AG20443 (cell line): ENCODE measurements at places on chromosomes 13 and 19.

DNA sequence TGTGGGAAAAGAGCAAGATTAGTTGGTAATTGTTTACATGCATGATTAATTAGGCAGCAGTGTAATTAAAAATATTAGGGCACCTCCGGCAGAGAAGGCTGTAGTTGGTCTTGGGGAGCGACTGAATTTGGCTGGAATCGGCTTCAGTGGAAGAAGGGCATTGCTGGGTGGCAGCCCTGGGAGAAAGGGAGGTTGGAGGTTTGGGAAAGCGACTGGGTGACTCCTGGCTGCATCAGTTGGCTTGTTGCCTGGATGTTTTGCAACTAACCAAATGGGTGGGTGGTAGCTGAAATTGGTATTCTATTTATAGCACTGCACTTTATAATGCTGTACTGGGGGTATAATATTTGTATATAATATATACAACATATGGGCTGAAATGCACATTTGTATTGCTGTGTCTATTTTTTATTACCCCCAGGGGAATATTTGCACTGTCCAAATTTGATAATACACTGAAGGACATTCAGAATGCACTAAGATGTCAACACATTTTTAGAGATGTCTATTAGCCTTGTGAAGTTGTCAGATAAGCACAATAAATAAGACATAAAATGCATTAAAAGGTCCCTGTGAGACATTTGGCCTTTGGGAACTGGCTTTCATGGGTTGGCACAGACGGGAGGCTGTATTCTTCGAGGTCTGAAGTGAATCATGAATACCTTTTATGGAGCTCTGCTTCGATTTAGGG, 1.7 kb downstream of the B3GLCT start:
- DNase-seq: peak; percentile 44

GRCh38 chr19:30865511-30865910, 483.7 kb downstream of the TSHZ3 start:
- no peak for DNase-seq

DNA sequence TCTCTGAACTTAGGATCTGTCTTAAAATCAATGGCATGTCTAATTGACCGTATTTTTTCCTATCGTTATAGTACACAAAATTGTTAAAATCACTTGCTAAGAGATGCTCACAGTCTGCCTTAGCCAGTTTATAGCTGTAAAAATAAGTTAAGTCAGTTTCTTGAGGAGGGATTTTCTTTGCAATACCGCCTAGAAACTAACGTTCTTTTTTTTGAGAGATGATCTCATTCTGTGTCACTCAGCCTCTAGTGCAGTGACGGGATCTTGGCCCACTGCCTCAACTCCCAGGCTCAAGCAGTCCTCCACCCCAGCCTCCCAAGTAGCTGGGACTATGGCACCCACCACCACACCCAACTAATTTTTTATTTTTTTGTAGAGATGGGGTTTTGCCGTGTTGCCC, 4.4 kb downstream of the CKAP2 start:
- DNase-seq: peak; percentile 24

GRCh38 chr13:94322925-94323763, 156.3 kb downstream of the DCT start:
- DNase-seq: peak; percentile 22

- peak; percentile 71 for DNase-seq
Observed at GRCh38 chr13:50574731-50575130, 268.8 kb downstream of the DLEU7 start.

DNA sequence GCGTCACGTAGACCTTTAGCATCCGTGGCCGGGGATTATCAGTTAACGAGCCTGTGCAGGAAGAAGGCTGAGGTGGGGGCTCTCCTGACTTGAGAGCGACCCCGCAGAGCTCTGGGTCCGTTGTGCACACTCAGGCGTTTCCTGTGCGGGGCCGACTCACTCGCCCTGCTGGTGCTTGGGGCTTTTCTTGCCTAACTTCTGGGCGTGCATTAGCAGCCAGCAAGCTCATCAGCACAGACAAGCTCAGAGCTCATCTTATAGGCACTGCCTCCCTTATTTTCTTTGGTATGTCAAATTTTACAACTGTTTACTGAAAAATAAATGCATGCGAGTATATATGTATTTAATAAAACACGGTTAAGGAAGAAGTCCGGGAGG, 23.7 kb downstream of the ADPRHL1 start:
- DNase-seq: no peak

- no peak for DNase-seq
Observed at GRCh38 chr13:21075379-21076249, 14.2 kb upstream of the LATS2 start.

DNA sequence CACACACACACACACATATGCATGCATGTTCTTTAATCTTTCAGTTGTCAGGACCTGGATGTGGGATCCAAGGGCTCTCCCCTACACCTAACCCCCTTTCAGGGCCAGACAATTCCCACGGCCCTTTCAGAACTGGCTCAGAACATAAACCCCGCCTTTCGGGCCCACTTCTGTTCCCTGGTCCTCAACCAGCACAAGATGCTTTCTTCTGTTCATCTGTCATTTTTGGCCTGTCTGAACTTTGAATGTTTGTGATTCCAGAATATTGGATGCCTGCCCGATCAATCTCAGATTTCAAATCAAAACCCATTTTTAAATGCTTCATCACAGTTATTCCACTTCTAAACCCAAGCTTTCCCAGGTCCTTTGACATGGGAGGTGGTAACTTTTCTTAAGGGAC, 167.3 kb downstream of the USP12 start:
- DNase-seq: no peak

DNA sequence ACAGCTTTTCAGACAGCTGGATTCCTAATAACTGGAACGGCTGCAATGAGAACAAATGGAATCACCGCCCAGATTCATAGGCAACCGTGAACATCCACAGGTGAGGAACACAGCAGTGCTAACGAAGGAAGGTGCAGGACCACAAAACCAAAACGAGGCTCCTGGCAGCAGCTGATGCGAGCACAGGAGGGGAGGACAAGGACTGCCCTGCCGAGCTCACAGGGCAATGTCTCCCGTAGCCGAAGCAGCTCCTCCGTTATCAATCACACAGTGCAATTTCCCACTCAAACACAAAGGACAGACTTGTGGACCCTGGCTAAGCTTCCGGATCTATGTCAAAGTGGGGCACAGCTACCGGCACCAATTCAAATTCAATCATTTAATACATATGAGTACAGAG, 70.6 kb downstream of the STK24 start:
- DNase-seq: no peak

GRCh38 chr13:98746968-98747367, 5.5 kb downstream of the SLC15A1 start:
- peak; percentile 68 for DNase-seq

- no peak for DNase-seq
Observed at GRCh38 chr19:14558370-14559066, 13.3 kb downstream of the NDUFB7 start.

DNA sequence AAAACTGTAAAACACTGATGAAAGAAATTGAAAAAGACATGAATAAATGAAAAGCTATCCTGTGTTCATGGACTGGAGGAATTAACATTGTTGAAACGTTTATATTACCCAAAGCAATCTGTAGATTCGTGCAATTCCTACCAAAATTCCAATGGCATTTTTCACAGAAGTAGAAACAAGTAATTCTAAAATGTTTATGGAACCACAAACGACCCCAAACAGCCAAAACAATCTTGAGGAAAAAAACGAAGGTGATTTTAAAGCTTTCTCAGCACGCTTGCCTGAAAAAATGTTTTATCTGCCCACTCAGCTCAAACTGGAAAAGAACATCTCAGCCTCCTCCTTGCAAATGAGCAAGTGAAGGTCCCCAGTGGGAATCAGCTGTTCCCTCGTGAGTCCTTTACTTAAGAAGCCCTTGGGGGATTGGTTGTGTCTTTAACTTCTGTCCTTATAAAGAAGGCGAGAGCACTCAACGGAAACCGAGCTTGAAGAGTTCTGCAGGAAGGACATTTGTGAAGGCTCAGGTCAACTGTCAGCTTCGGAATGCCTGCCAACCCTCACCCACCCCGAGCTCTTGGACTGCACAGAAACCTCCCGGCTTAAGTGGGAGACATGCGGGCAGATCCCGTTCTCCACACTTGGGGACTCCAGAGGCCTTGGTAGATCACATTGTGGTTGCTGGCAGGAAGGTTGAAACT, 256.0 kb upstream of the IRS2 start:
- DNase-seq: no peak

DNA sequence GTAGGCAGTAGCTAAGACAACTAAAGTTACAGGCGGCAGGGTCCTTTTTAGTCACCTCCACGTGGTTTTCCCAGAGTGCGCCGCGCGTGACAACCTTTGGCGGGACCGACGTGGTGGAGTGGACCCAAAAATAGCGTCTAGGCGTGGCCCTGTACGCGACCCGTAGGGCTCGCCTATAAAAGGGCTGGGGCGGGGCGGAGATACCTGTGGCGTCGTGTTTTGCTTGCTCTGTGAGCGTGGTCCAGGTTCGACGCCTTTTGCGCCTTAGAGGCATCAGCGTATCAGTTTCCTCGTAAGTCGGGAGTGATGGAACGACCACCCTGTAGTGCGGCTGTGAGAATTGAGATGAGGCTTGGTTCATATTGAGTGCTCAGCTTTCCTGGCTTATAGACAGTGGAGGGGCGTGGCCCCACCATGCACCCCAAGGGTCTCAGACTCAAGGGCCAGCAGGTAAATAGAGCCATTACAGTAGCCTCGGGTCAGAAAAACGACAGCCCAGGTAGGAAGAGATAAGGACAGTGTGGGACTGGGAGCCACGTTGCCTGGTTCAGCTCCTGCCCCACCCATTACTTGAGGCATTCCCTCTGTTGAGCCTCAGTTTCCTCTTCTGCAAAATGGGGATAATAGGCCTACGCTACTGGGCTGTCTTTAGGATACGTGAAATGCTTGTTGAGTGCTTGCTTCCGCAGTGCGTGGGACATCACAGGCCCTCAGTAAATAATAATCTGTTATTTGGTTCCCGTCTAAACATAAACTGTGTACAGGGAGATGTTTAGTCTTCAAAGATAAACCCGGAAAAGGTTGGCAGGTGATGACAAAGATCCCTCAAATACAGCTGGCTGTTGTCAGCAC, 693 bp upstream of the TMED1 start:
- peak; percentile 90 for DNase-seq

GRCh38 chr13:82370316-82370715, 1512.0 kb downstream of the SLITRK1 start:
- no peak for DNase-seq

GRCh38 chr13:56670563-56670962, 470.2 kb upstream of the PRR20A start:
- DNase-seq: no peak

GRCh38 chr19:1106841-1107660, 3.3 kb downstream of the GPX4 start:
- DNase-seq: no peak

DNA sequence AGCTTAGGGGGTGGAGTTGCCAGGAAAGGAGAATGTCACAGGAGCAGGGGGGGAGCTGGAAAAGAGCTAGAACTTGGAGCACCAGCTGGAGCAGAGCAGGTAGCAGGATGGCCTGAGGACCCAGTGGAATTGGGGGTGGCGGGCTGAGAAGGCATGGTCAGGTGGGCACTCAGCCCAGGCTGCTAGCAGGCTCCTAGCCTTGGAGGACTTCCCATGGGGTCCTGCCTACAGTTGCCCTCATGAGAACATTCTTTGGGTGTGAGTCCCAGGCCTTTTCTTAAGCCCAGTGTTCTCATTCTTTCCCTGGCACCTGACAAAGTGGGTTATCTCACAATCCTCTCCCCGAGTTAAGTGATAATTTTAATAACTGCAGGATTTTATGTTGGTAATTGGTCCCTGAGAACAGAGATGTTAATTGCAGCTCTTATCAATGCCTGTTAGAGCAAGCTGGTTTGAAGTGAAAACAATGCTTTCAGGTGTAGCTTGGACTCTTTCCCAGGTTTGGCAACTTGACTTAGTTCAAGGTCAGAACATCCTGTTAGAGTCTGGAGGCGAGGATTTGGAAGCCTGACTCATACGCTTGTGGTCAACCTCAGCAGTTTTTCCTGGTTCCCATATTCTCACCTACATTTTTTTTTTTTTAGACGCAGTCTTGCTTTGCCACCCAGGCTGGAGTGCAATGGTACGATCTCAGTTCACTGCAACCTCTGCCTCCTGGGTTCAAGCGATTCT, 18.1 kb upstream of the OLFM4 start:
- no peak for DNase-seq

DNA sequence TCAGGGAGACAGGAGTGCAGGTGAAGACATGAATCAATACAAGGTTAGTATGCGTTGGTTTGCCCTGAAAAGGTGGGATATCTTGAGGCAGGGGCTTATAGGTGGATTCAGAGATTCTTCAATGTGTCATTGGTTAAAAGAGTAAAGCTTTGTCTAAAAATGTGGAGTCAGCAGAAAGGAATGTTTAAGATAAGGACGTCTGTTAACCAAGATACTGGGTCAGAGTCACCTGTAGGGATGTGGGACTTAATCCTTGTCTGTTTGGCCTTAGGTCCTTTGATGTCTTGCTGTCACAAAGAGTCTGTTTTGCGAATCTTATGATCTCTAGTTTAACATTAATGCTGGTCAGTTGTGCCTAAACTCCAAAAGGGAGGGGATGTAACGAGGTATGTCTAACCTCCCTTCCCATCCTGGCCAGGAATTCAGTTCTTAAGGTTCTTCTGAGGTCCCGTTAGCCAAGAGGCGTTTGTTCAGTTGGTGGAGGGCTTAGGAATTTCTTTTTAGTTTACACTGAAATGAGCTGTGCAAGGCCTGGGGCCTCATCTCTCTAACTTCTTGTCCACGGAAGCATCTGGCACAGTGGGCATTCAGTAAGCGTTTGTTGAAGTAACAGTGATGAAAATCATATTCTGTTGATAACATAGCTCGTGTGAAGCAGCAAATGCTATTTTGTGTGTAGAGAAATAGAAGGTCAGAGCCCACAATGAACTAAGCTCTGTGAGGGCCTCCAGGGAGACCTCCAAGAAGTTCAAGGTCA, 96.2 kb upstream of the RNF113B start:
- DNase-seq: no peak

DNA sequence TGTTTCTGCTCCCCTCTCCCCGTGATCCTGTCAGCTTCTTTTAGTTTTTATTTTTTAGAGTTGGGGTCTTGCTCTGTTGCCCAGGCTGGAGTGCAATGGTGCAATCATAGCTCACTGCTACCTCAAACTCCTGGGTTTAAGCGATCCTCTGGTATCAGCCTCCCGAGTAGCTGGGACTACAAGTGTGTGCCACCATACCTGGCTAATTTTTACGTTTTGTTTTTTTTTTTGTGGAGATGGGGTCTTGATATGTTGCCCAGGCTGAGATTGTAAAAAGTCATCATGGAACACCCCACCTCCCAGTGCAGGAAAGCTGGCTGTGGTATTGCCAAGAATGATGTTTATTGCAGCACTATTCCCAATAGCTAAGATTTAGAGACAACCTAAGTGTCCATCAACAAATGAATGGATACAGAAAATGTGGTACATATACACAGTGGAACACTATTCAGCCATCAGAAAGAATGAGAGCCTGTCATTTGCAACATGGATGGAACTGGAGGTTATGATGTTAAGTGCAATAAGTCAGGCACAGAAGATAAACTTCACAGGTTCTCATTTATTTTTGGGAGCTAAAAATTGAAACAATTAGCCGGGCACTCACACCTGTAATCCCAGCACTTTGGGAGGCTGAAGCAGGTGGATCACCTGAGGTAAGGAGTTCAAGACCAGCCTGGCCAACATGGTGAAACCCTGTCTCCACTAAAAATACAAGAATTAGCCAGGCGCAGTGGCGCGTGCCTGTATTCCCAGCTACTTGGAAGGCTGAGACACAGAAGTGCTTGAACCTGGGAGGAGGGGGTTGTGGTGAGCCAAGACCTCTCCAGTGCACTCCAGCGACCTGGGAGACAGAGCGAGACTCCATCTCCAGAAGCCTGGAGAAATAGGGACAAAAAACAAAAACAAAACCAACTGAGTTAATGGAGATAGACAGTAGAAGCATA, 6.6 kb upstream of the KLK15 start:
- no peak for DNase-seq

- DNase-seq: no peak
Observed at GRCh38 chr19:31838163-31838815, 489.1 kb upstream of the TSHZ3 start.
